ENCODE measurements at places on chromosomes 13 and 19.

DNA sequence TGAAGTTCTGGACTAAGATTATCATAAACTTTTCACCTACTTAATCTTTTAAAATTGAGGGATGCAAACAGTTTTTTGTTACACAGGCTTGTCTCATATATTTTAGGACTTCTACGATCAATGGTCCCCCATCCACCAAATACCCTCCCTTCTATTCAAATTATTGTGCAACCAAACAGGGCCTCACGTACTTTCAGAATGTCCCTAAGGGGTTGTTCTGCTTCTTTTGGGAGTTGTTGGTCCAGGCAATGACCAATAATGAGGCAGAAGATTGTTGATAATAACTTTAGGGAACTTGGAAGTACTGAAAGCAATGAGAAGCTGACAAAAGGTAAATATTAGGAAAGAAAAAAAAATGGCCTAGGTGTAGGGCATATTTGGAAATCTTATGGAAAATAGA, 2.9 kb downstream of the DNAJC15 start:
- no peak for DNase-seq

DNA sequence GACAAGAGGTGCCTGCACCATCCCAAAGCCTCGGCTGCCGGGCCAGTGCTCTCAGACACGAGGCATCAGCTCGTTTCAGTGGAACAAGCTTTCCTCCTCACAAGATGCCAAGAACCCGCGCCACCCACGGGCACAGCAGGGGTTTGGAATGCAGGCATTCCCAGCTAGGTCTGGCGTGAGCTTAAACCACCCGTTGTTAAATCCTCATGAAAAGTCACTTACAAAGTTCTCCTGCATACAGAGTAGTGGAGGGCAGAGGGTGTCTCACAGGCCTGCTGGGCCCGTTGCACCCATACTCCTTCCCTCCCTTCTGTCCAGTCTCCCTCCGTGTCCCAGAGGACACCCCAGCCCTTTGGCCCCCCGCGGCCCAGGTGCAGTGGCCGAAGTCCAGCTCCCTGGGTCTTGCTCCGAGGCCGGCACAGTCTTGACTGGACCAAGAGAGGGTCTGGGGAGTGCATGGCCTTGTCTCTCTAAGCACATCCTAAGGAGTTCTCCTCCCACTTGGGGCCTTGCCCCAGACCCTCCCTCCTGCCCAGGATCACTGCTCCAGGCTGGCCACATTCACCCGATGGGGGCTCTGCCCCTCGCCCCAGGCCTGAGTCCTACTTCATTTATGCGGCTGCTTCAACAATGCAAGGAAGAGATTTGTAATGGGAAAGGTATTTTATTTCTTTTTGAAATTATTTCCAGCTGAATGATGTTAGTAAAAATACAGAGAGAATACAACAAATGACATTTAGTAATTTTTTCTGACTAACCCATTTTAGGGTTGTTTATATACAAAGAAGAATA, 35.2 kb upstream of the GRTP1 start:
- DNase-seq = no peak

- DNase-seq = no peak
Measured at GRCh38 chr13:41220401-41220800, 26.0 kb upstream of the KBTBD7 start.

- no peak for DNase-seq
Measured at GRCh38 chr19:535017-535835, 3.7 kb downstream of the CDC34 start.

- no peak for DNase-seq
Measured at GRCh38 chr13:51590971-51591627, 6.8 kb downstream of the WDFY2 start.

DNA sequence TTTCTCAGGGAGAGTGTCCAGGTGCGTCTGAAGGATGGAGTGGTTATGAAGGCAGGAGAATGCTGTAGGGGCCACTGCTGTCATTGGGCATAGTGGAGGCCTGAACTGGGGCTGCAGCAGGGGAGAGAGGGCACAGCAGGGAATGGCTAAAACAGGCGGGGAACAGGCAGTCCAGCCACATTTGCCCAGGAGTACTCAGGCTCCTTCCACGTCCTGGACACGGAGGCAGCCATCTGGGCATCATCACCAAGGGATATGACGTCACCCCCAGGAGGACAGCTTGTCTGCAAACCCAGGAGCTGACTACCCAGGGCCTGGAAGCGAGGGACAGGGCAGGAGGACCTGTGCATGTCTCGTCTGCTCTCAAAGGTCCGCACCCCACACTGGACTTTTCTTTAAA, 22.2 kb downstream of the VSTM2B start:
- DNase-seq = no peak

DNA sequence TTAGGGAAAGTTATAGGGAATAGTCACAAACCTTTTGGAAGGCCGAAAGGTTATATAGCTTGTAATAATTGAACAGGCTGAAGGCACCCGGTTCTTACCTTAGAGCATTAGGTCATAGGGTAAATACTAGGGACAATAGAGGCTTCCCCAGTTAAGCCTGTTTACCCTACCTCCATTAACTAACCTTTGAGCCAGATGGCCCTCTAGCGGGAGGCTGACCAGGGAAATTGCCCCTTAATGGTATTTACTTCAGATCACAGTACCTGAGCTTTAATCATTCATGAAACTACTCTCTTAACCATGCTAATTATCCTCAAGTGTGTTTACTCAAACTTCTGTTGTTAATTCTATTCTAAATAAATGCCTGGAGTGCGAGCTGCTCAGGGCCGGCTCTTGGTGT, 20.4 kb upstream of the ZNF83 start:
- no peak for DNase-seq

- no peak for DNase-seq
Measured at GRCh38 chr19:28443361-28443760, 769.6 kb downstream of the UQCRFS1 start.

DNA sequence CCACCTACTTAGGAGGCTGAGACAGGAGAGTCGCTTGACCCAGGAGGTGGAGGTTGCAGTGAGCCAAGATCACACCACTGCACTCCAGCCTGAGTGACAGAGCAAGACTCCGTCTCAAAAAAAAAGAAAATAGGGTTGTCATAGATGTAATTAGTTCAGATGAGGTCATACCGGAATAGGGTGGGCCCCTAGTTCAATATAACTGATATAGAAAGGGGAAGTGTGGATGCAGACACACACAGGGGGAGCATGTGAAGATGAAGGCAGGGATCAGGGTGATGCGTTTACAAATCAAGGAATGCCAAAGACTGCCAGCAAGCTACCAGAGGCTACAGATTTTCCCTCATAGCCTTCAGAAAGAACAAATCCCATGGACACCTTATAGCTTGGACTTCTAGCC, 24.3 kb upstream of the EEF1AKMT1 start:
- DNase-seq = no peak

- DNase-seq = no peak
Measured at GRCh38 chr13:49248622-49249002, 887 bp downstream of the CDADC1 start.

- no peak for DNase-seq
Measured at GRCh38 chr13:24716446-24716845, 36.2 kb downstream of the ATP12A start.

GRCh38 chr13:75341028-75341427, 140.9 kb downstream of the TBC1D4 start:
- no peak for DNase-seq

- no peak for DNase-seq
Measured at GRCh38 chr13:40496035-40496810, 170.2 kb downstream of the FOXO1 start.

DNA sequence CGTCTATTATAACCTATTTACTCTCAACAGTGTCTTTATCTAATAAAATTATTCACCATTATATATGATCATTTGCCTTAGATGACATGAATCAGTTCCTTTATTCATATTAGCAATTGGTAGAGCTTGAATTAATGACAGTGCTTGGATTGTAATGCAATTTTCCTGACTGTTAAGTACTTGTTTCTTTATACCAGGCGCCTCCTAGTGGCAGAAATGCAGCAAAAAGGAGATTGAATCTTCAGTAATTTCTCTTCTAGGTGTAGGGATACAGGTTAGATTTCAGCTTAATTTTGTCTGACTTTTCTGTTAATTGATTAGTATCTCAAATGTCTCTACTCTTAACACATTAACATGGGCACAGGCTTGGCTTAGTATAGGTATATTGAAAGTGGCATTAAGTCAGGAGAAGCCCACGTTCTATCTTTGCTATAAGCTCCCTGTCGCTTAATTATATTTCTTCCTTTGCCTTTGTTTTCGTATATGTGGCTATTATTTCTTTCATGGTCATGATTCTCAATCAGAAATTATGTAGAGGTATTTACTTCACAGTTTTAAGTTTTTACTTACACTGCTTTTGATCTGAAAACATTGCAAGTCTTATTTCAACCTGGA, 9.1 kb upstream of the LHFPL6 start:
- DNase-seq = no peak

GRCh38 chr13:49082653-49083536, 107.2 kb downstream of the FNDC3A start:
- DNase-seq = no peak

- DNase-seq = no peak
Measured at GRCh38 chr13:73960474-73960873, 173.7 kb downstream of the KLF12 start.

DNA sequence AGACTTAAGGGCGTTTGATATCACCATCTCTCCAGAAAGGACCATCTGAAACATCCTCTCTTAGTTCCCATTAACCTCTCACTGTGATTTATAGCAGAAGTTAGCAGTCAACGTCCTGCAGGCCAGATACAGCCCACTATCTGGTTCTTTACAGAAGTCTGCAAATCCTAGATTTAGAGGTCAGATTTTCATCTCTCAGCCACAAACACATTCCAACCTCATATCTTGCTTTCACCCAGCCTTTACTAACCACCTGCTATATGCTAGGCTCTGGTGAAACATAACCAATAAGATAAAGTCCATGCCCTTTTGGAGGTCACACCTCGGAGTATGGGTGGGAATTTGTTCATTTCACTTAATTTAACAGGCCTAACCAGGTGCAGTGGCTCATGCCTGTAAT, 76.8 kb upstream of the CACNA1A start:
- DNase-seq = no peak

- DNase-seq = no peak
Measured at GRCh38 chr13:76622315-76623040, 263.7 kb downstream of the KCTD12 start.

DNA sequence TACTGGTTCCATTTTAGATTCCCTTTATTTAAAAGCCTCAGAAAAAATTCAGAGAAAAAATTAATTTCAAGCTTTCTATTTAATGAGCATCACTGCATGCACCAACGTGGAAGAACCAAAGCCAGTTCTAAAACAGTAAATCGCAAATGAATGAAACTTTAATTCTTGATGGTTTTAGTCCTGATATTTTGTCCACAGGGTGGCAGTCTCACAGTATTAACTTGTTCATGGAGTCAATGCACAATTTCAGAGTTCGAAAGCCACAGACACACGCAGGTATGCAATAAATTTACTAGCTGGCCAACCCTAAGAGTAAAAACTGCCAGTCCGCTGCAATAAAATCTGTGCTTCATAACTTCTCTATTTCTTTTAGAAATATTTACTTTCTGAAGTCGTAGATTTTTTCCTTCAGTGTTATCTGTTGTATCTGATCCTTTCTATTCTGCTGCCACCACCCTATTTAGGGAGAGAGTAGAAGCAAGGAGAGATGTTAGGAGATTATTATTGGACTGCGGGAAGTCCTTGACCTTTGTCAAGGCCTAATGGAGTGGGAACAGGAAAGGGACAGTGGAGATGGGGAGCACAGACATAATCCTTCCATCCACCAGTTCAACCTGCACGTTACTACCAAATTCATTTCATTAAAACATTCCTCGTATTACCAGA, 7.0 kb upstream of the WBP4 start:
- no peak for DNase-seq

DNA sequence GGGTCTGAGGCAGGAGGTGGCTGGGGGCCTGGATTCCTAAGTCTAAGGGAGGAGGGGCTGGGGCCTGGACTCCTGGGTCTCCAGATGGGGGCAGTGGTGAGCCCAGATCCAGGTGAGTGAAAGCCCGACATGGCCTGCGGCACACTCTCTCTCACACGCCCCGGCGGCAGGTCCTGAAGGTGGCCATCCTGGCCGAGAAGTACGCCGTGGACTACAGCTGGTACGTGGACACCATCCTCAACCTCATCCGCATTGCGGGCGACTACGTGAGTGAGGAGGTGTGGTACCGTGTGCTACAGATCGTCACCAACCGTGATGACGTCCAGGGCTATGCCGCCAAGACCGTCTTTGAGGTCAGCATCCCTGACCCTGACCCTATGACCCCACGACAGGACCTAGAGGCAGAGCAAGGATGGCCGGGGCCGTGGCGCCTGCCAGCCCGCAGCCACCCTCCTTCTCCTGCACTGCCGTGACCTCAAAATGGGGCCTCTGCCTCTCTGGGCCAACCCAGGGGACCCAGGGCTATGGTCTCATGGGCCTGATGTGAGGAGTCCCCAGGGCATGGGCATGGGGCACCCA, 13.2 kb downstream of the FUZ start:
- no peak for DNase-seq

DNA sequence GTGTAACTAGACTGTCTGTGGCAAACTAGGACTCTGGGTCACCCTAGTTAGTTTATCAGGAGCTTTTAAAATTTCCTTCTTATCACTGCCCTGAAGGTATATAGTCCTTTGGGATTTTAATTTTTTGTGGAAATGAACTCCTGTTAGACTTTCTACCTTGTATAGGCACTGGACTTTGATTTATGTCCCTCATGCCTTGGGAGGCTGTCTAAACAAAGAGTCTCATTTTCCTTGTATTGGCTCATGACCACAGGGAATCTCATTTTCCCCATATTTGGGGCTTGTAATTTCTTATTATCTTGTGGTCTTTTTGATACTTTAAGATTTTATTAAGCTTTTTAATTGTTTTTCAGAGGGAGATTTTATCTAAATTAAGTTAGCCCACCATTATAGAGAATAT, 21.4 kb downstream of the KCTD4 start:
- no peak for DNase-seq

- DNase-seq = no peak
Measured at GRCh38 chr13:85282876-85283275, 516.3 kb downstream of the SLITRK6 start.

DNA sequence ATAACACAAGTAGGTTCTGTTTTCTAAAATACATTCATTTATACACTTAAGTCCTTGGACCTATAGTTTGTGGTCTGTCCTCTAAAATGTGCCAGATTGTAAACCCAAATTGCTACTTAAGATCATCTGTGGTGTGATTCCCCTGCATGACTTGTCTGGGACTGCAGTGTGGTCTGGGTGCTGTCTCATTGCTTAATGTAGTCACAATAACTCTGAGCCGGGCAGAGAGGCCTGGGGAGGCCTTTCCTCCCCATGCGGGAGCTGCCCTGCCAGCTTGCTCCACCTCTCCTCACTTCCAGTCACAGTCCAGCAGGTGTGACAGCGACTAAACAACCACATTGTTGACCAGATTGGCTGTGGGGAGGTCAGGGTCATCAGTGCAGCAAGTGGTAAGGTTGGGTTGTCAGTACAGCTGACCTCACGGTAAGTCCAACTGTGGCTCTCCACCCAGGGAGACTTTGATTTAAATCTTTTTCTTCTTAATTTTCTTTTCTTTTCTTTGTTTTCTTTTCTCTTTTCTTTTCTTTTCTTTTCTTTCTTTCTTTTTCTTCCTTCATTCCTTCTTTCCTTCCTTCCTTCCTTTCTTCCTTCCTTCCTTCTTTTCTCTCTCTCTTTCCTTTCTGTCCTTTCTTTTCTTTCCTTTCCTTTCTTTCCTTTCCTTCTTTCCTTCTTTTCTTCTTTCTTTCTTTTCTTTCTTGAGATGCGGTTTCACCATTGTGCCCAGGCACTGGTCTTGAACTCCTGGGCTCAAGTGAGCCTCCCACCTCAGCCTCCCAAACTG, 4.4 kb upstream of the TUBA3C start:
- no peak for DNase-seq
